Stimulated activated CD4-positive, alpha-beta T cell treated with anti-CD3 and anti-CD28 coated beads, Interleukin-1b, Interleukin-23, amount 100 ng/mL, for 4 hours (primary cell): ENCODE measurements at places on chromosomes 7 and 10.

DNA sequence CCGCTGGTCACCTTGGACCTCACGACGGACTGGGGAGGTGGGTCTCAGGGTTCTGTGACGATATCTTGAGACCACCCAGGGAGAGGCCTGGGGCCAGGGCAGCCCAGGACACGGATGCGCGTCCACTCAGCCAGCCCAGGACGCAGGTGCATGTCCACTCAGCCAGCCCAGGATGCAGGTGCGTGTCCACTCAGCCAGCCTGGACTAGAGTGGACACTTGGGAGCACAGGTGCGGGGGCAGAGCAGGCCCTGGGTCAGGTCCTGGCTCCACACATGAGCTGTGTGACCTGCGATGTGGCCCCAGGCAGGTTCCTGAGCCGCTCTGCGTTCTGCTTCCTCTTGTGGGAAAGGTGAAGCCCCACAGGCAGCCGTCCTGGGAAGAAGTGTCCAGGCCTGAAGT, 22.2 kb downstream of the KNDC1 start:
- DNase-seq: no peak

DNA sequence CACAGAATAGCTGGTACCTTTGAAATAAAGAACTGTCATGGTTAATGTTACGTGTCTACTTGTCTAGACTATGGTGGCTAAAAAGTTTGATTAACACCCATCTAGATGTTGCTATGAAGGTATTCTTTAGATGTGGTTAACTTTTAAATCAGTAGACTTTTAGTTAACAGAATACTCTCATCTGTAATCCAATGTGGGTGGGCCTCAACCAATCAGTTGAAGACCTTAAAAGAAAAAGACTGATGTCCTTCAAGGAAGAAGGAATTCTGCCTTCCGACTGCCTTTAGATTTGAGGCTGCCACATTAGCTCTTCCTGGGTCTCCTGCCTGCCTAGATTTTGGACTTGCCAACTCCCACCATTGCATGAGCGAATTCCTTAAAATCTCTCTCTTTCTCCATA, 113.0 kb upstream of the CACUL1 start:
- no peak for DNase-seq

DNA sequence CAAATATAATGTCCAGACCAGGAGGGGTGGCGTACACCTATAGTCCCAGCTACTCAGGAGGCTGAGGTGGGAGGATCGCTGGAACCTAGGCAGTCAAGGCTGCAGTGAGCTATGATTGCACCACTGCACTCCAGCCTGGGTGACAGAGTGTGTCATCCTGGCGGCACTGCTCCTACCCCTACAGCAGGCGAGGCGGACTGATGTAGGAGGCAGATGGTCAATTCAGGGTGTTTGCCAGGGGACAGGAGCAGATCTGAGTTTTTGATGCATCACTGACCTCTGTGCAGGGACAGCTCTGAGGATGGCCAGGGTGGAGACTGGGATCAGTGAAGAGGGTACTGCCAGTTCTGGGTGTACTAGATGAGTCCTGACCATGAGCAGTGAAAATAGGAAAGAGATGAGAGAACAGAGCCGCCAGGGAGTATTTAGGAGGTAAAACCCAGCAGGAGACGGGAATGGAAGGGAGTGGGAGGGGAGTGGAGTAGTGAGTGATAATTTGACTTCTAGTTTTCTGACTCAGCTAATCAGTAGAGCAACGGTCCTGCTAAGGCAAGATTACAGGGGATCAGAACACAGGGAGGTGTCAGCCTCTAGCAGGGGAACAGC, 75.3 kb downstream of the HIP1 start:
- no peak for DNase-seq

- no peak for DNase-seq
Observed at GRCh38 chr10:74898201-74898976, 72.0 kb downstream of the KAT6B start.

DNA sequence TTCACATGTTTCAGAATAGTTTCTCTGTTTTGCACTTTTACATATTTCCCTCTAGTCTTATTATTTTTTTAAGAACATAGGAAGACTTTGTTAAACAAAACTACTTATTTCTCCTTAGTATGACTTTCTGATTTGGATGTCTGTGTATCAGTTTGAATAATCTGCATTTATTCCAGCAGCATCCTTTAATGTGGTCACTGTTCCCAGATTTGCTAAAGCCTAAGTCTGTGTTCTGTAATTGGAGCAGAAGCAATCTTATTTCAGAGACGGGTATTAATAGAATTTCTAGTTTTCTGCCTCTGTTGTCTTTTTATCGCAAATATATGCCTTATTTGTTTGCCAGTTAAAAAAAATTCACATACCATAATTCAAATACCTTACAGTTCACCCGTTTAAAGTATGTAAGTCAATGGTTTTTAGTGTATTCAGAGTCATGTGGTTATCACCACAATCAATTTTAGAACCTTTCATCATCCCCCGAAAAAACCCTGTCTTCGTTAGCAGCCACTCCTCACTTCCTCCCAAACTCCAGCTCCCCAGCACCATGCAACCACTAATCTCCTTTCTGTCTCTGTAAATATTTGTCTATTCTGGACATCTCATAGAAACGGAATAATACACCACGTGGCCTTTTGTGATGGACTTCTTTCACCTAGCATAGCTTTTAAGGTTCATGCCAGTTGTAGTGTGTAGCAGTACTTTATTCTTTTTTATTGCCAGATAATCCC, 58.7 kb downstream of the INPP5F start:
- no peak for DNase-seq

- no peak for DNase-seq
Observed at GRCh38 chr7:67522504-67522903, 525.9 kb downstream of the TYW1 start.

DNA sequence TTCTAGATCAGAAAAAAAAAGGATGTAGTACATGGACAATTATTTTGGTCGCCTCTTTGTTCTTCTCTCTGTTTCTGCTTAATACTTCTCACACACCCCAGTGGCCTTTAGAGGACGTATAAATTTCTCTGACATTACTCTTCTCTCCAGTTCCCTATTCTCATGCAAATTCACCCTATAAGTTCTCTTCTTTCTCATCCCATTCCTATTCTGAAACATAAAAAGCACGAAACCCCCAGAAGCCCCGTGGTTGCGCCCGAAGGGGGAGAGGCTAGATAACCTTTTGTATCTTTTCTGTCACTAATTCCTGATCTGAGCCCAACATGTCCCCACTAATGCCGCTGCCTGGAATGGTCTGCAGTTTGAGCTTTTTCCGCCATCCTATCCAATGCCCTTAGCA, 136.9 kb downstream of the SKIDA1 start:
- no peak for DNase-seq

- no peak for DNase-seq
Observed at GRCh38 chr10:92763634-92764155, 73.9 kb downstream of the HHEX start.
